Fibroblast of lung (primary cell): ENCODE measurements at places on chromosomes 2 and 18. TPM values are rescaled to one million over a fixed set of nuclear protein-coding genes. Genes with fewer than 3 reads are reported as not detected.

Gene KLHL41
- 3.8 and 4.6 TPM in 2 replicates for total RNA-seq

Gene MBP
- 3.6 and 7.2 TPM in 2 replicates for total RNA-seq

Gene KATNAL2
- 3.8 and 4.6 TPM in 2 replicates for total RNA-seq

Gene CXCR1
- not detected in 2 replicates for total RNA-seq

Gene FAM237A
- total RNA-seq = not detected in 2 replicates

Gene CRACDL
- under 0.01 TPM in 1 of 2 replicates, not detected in the other for total RNA-seq

Gene MYO7B
- total RNA-seq = under 0.01 TPM in 1 of 2 replicates, not detected in the other

Gene KIF5C
- 0.17 and 0.51 TPM in 2 replicates for total RNA-seq

Gene SERPINB2
- total RNA-seq = 3.9 and 12.1 TPM in 2 replicates

Gene PSMA8
- not detected in 2 replicates for total RNA-seq

Gene RPS27A
- total RNA-seq = 679 and 797 TPM in 2 replicates

Gene ZAP70
- total RNA-seq = not detected in 2 replicates
